ENCODE measurements at places on chromosomes 7 and 10.

DNA sequence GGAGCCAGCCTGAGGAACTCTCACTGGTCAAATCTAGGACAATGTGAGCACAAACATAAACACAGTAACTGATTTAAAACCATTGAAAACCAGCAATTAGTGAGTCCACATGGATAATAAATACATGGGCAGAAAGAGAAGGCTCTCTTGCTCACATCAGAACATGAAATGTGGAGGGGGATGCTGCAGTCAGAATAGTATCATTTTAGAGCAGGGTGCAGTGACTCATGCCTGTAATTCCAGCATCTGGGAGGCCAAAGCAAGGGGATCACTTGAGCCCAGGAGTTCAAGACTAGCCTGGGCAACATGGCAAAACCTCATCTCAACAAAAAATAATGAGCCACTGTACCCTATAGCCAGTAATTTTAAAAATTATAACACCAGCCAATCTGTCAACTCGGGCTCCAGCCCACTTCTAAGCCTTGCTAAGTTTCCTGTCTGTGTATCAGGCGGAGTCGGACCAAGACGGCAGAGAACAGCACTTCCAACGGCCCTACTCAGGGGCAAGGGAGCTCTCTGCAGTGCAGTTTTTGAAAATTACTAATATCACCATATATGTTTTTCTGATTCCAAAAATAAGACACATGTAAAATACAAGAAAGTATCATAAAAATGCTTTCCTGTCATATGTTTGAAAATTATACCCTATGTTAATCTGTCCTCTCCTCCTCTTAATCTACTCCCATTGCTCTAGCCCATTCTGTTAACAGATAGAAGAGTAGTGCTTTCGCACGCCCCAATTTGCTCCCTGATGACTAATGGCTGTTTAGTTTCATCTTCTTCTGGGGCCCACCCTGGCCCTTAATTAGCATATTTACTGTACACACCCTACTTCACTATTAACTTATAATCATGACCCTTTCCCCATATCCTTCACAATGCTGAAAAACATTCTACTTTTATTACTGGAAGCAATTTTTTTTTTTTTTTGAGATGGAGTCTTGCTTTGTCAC is 17.1 kb downstream of the URGCP start:
- DNase-seq = no peak

DNA sequence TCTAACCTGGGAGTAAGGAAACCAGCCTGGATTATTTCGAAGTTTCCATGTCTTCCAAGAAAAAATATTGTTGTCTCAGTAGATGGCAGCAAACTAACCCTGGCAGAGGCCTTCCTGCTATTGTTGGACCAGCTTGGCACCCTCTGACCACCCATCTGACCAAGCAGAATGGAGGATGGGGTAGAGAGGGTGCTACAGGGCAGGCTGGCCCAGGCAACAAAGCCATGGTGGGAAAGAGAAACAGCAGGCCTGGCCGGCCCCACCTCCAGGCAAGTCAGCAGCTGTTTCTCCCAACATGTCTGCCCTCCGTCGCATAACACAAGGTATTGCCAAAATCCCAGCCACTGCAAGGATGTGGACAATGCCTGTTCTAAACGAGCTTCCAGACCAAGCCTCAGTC is 95.0 kb downstream of the FAM53B start:
- DNase-seq = no peak

DNA sequence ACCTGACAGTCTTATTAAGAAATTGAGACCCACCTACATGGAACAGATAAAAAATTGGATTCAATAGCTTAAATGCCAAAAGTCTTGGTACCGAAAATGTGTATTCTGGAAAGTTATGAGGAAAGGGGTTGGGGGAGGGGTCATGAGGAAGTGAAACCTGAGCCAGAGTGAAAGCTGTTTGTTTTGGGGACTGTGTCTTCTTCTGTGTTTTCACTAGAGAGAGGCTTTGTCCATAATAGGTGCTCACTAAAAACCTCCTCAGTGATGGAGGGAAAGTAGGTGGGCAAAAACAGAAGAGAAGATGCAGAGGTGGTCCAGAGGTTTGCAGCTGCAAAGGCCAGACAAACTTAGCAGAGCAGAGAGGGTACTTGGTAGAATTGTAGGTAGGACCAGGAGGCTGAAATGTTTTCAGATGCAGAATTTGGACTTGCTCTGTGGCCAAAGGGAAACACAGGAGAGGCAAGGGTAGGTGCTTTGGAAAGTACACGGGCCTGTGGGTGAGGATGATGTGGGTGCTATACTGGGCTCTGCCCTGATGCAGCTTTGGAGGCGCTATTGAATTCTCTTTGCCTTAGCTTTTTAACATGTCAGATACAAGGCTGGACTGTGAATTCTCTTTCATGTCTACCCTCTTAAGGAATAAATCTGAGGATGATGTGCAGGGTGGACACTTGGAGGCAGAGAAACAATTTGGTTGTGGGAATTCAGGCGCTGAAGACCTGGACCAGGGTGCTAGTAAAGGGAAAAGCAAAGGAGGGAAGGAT is 254.6 kb downstream of the PTEN start:
- DNase-seq = no peak

DNA sequence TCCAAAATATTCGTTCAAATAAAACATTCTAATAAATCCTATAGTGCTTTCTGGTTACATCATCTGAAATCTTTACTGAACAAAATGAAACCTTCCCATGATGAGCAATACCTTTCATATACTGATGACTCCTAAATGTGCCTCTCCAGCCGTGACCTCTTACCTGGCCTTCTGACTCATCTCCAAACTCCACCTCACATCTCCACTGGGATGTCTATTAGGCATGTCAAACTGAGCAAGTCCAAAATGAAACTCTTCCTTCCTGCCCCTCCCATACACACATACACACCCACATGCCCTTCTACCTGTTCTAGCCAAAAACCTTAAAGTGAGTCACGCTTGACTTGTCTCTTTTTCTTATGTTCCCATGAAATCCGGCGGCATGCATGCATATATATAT is 22.9 kb downstream of the GSAP start:
- no peak for DNase-seq

- DNase-seq = no peak
Measured at GRCh38 chr7:37311355-37311754, 137.3 kb downstream of the ELMO1 start.

DNA sequence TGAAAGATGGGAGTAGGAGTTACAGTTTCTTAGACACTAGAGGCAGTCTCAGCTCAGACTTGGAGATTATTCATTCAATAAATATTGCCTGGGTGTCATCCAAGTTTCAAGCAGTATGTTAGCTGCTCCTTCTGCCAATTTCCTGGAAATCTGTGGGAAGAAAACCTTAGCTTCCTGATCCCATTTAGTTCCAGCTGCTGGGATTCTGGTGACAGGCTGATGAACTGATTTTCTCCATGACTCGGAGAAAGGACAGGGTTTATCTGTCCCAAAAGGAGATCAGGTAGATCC is 95.8 kb downstream of the CLEC2L start:
- DNase-seq = no peak

DNA sequence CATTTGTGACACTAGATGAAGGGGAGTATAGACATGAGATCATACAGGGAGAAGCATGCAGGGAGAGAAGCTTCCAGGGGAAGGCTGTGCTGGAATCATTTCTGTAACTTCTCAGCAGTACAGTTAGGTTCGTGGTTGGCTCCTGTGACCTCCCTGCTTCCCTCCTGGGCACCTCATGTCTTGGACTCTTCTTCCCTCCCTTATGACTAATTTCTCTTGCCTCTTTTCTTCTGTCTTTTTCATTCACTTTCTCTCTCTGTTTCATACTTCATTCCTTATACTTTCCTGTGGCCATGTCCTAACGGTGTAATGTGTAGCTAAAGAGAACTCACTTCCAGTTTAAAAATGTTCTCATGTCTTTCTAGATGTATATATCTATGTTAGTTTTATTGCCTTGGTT is 19.1 kb upstream of the HKDC1 start:
- no peak for DNase-seq

GRCh38 chr10:74913377-74913979 is 87.1 kb downstream of the KAT6B start:
- DNase-seq = no peak

DNA sequence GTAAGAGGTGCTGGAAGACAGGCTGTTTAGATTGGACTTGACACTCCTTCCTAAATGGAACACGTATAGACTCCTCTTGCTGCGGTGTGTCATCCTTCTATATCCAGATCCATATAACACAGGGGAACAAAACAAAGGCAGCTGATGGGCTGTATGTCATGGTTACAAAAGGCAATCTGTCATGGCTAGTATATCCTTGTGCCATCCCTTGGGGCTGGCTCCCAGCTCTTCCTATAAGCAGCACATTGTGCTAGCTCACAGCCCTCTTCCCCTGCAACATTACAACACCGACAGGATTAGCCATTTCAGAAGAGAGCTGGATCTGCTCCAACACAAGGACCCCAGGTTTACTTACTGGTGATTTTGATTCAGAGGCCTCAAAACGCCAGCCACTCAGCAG is 15.3 kb downstream of the LIPK start:
- no peak for DNase-seq

DNA sequence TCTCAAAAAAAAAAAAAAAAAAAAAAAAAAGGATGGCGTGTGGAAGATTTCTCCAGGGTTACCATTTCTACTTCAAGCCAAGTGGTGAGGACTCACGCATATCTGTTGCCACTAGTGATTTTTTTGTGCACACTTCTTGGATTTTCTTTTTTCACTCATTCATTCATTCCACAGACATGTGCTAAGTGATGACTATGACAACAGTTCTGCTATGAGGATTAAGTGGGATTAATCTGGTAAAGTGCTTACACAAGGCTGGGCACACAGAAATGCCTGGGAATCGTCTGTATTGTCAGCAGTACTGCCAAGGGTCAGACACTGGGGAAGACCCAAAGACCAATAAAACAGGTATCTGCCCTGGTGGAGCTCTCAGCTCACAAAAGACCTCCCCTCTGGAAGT is 6.3 kb upstream of the OPN1SW start:
- DNase-seq = no peak

DNA sequence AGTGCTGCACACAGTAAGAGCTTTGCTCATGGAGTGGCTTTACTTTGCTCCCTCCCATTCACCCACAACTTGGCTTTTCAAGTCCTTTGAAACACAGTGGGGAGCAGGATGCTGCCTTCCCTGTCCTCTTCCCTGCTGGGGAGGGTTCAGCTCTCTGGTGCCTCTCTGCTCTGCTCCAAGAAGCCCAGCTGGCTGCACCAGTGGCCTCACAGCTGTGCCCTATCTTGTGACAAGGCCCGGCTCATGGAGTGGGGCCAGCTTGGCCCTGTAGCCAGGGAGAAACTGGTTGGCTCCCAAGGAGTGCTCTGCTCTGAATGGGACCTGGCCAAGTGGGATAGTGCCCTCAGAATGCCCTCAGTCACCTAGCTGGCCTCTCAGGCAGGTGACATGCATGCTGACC is 212.3 kb upstream of the ZMIZ1 start:
- no peak for DNase-seq

- no peak for DNase-seq
Measured at GRCh38 chr10:26628395-26628794, 69.1 kb upstream of the PDSS1 start.

DNA sequence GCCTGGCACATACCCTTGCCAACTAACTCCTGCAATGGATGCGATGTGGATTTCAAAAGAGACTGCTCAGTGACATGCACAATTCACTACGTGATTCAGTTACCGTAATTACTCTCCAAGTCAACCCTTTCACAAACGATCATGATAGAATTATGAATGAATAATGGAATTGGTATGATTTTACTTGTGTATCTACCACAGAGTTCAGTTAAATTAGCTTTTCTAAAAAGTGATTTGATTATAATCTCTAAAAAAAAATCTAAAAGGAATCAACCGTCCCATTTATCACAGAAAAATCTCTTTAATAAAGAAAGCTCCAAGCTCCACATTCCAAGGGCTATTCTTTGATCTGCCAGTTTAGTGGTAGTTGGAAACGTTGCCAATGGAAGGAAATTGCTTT is 30.4 kb upstream of the RSU1 start:
- DNase-seq = no peak

DNA sequence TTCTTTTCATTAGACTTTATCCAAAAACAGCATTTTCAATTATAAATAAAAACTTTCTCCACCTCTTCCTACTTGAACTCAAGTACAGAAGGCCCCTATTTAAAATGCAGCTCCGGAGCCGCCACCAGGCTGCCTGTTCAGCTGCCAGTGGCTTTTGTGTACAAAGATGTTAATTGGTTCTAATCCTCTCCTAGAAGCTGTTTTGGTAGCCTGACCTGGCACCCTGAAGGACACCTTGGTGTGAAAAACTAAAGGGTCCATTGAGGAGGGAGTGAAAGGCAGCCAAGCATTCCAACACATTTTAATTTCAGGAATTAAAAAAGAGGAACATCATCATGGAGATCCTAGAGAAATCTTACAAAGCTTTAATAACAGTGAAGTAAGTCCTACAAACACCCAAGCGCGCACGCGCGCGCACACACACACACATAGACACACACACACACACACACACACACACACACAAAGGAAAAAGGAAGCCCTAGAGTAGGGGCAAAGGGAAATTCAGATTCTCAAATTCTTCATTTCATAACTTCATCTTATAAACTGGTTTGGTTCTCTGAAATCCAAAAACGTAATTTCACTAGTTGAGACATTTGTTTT is 41.4 kb downstream of the VAX1 start:
- no peak for DNase-seq

DNA sequence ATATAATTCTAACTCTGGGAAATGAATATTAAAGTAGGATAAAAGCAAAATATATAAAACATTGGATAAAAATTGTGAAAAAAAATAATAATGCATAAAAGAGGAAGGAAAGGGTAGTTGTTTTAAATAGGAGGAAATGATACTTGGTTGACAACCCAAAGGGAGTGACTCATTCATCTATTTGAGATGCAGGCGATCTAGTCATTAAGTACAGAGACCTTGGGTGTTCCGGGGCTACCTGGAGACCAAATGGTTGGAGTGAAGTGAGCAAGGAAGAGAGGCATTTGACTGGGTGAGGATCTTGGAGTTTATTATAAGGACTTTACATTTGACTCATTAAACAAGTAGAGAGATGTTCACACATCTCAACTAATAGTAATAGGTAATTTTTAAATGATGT is 111.0 kb downstream of the LRRTM3 start:
- DNase-seq = no peak

DNA sequence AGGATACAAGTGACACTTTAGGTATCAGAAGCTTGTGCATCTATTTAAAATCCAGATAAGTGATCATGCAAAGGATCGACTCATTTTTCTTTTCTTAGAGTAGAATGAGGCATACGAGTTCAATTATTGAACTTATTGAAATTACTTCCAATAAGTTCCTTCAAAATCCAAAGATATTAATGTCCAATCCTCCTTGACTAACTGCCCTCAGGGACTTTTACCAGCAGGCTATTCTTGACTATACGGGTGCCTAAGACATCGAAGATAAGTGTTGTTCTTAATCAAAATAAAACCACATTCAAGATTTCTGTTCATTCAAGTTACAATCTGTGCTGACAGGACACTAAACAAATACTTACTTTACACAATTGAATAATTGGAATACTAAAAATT is 74.5 kb upstream of the SP4 start:
- DNase-seq = no peak

- no peak for DNase-seq
Measured at GRCh38 chr7:155810770-155811559, 1.3 kb downstream of the SHH start.
